ENCODE measurements at places on chromosomes 12 and 14. TPM values are rescaled to one million over a fixed set of nuclear protein-coding genes. Genes with fewer than 3 reads are reported as not detected.

Gene LBHD2
- total RNA-seq, result not detected

Gene OR6C2
- not detected for total RNA-seq

DNA sequence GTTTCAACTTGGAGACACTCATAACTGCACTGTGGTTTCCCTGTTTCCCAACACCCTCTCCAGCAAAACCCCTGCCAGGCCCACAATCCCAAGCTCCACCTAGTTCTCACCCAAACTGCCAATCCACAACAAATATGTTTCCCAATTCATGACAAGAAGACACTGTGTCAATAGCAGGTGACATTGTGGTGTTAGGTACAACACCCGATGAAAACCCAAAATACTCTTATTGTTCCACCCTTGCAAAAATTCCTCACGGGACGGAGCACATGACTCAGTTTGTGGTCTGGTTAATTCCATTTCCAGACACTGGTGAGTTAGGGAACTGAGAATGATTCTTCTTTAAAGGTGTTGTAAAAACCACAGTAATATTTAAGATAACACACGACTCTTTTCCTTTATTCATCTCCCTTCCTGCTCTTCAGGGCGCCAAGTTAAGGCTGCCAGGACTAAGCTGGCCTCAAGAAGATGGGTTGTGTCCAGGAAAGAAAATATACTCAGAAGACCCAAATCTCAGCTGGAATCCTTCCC lies 735.5 kb downstream of the MED13L start:
- no peak for DNase-seq

GRCh38 chr12:851343-851742 lies 98.2 kb downstream of the RAD52 start:
- no peak for DNase-seq

GRCh38 chr14:102314242-102315011 lies 5.1 kb upstream of the ZNF839 start:
- peak; percentile 75 for DNase-seq
